ENCODE measurements at places on chromosomes 12 and 14. TPM values are rescaled to one million over a fixed set of nuclear protein-coding genes. Genes with fewer than 3 reads are reported as not detected.

DNA sequence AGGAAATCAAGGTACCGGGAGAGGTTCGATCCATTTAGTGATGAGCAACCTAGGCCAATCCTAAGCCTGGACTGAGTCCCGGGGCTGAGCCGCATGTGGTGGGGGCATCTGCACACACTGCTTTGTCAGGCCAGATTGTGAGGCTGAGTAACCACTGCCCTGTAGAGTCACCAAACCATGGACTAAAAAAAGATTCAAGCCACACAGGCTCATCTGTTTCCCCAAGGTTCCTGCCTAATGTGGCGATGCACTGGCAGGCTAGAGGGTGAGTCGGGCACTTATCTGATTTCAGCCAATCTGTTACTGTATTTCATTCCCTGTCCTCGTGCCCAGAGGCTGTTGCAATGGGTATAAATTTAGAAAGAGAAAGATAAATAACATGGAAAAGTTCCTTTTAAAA lies 140.8 kb downstream of the TTC7B start:
- DNase-seq: no peak

The LTA4H gene
- 137 TPM for total RNA-seq

GRCh38 chr14:53217316-53217994 lies 64.3 kb upstream of the DDHD1 start:
- peak; percentile 62 for DNase-seq

The ADAMTS20 gene
- 0.09 TPM for total RNA-seq

GRCh38 chr14:72847721-72848120 lies 46.2 kb downstream of the DPF3 start:
- DNase-seq: no peak

The TBC1D30 gene
- 6.6 TPM for total RNA-seq

The SERPINA10 gene
- not detected for total RNA-seq

DNA sequence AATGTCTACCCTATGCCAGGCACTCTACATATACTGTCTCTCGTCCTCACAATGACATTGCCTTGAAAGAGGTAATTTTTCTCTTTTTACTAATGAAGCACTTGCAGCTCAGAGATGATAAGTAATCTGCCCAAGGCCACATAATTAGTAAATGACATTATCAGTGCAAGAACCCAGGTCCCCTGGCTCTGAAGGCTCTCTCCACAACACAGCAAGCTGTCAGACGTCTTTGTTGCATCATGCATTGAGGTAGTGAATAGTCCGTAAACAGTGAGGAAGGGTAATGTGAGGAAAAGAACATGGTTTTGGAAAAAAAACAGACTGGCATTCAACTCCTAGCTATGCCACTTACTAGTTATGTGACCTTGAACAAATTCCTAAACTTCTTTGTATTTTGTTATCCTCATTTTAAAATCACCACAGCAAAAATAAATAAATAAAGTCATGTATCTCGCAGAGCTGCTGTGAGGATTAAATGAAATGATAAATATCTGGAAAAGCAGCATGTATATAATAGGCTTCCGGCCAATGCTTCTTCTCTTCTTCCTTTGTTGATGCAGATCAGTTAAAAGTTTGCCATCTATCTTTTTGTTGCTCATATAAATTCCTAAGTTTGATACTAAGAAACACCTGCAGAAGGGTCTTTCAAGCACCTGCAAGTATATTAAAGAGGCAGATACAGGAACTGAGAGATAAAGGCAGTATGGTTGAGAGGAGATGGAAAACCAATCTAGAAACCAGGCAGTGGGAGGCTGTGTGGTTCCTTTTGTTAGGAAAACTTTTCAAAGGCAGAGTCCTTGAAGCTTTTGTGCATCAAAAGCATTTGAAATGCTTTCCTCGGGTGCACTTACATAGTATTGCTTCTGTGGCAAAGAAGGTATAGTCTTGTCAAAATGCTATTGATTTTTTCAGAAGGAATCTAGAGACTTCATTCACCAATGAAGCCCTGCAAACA lies 82.8 kb downstream of the BTG1 start:
- no peak for DNase-seq

GRCh38 chr14:76348898-76349297 lies 27.0 kb upstream of the ESRRB start:
- DNase-seq: no peak

The BTBD6 gene
- total RNA-seq: 15.3 TPM

DNA sequence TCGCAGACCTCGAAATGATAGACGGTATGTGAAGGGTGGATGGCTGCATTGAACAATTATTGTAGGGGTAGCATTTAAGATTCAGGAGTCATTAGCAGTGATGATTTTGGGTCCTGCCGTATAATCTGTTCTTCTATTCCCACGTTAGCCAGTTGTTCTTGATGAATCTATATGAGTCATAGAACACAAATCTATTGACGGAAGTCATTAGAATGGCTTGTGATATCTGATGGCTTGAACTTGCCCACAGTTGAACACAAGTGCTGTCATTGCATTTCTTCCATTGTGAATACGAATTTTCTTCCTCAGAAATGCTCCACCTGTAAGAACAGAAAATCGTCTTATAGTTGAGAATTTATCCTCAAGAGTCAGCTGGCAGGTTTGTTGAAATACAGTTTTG lies 1.9 kb downstream of the SRSF5 start:
- no peak for DNase-seq

- DNase-seq: no peak
These were observed 175.4 kb downstream of the ETNK1 start for GRCh38 chr12:22800332-22800731.

The TROAP gene
- 35.2 TPM for total RNA-seq

The TAS2R46 gene
- 1.6 TPM for total RNA-seq

- no peak for DNase-seq
These were observed 50.7 kb downstream of the BICDL1 start for GRCh38 chr12:120039711-120040110.

- DNase-seq: no peak
These were observed 1.9 kb downstream of the TGFB3 start for GRCh38 chr14:75979648-75980565.

DNA sequence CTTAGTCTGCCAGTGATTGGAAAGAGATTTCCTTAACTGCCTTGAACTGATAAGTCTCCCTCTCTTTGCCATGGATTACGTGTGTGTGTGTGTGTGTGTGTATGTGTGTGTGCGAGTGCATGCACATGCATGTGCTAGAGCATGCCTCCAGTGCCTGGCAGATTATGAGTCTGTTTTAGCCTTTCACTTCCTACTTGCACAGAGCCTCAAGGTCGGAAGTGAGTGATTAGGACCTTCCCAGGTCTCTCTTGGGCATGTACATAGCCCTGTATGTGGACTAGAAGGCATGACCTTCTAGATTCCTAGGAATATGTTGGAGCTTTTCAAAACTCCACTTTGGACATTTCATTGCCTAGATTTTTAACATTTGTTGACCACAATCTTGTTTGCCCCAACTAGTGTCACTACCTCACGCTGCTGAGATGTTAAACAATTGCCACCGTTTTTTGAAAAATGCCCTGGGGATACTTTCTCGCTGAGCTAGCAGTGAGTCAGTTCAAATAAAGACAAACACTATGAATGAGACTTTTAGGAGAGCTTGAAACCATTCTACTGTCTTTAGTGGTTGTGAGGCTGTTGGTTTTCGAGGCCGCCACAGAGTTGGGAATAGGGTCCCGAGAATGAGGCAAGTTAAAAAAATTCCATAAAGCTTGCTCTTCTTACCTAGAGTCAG lies 28.2 kb downstream of the KIAA0586 start:
- DNase-seq: peak; percentile 38

The JPH4 gene
- not detected for total RNA-seq

- peak; percentile 81 for DNase-seq
These were observed 34.9 kb downstream of the KRT80 start for GRCh38 chr12:52156757-52157565.

- DNase-seq: no peak
These were observed 4.3 kb upstream of the OTX2 start for GRCh38 chr14:56814519-56814959.

GRCh38 chr14:23632461-23633159 lies 3.6 kb upstream of the DHRS2 start:
- DNase-seq: no peak

The KRT2 gene
- total RNA-seq: not detected

- DNase-seq: peak; percentile 78
These were observed 12.1 kb upstream of the NTN4 start for GRCh38 chr12:95802482-95803270.

The OR6C2 gene
- total RNA-seq: not detected

DNA sequence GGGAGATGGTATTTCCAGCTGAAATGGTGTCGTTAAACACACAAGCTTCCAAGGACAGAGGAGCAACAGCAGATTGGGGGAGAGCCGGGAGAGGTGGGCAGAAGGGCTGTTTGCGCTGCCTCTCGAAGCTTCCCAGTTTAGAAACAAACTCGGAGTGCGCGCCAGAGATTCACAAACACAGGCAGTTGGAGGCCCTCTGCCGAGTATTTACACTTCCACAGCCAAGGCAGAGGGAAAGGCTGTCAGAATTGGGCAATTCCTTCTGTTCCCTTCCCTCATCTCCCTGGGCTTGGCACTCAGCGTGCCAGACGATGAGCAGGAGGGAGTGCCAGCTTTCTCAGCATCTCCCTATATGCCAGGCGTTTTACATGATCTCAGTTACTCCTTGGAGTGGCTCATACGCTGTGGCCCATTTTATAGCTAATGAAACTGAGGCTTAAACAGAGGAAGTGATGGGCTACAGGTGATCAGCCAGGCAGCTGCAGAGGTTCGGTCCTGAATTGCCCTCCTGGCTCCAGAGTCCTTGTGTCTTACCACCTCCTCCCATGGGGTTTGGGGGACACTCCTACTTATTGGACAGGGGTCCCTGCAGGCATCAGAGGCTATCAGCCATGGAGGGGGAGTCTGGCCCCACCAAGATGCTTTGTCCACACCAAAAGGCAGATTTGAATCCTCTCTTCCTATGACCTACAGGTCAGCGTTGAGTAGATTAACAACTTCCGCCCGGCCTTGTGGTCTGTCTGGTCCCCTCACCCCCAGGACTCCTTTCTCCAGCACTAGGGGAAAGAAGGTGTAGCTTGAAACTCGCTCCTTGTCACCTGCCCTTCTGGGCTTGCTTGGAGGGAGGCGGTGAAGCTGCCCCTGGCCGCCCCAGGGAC lies 3.1 kb downstream of the FAM222A start:
- no peak for DNase-seq

DNA sequence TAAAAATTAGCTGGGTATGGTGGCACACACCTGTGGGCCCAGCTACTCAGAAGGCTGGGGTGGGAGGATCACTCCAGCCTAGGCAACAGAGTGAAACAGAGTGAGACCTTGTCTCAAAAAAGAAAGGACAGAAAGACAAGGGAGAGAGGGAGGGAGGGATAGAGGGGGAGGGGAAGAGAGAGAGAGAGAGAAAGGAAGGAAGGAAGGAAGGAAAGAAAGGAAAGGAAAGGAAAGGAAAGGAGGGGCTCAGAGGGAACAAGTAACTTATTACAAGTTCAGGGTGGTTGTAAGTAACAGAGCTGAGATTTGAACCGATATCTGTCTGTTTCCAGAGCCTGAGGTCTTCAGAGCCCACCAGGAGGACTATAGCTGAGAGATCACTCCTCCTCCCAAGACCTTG lies 8.3 kb downstream of the IFFO1 start:
- no peak for DNase-seq

DNA sequence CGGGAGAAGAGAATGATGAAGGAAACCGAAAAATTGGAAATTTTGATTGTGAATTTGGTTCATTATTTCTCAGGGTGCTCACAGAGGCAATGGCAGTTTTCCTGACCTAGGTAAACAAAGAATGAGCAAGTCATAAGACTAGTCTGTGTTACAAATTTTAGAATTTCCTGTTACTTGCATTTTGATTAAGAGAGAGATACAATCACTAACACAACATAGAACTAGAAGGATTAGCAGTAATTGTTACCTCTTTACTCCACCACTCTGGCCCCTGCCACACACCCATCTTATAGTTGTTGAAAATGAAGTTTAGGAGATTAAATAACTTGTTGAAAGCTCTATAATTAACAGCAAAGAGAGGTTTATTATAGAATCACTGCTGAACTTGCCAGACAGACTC lies 62.0 kb downstream of the CATSPERB start:
- DNase-seq: no peak

- no peak for DNase-seq
These were observed 19.3 kb upstream of the ST8SIA1 start for GRCh38 chr12:22353615-22354325.

The IFNG-AS1 gene
- not detected for total RNA-seq

The STXBP6 gene
- total RNA-seq: 36.9 TPM

DNA sequence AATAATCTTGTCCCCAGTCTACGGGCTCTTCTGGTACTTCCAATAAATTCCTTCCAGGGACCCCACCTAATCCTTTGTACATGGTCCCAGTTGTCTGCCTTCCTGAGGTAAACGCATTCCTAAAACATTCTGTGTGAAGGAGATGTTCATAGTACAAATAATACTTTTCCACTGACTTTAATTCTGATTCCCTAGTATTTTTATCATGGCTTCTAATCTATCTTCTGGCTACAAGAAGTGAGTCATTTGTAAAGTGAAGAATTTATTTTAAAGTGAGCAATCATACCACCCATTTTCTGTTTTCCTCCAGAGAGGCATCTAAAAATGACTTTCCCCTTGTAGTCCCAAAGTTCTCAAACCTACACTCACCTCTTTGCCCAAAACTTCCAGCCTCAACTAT lies 65.9 kb upstream of the NUDT4 start:
- DNase-seq: no peak

- DNase-seq: no peak
These were observed 7.5 kb upstream of the WSB2 start for GRCh38 chr12:118068445-118068844.

DNA sequence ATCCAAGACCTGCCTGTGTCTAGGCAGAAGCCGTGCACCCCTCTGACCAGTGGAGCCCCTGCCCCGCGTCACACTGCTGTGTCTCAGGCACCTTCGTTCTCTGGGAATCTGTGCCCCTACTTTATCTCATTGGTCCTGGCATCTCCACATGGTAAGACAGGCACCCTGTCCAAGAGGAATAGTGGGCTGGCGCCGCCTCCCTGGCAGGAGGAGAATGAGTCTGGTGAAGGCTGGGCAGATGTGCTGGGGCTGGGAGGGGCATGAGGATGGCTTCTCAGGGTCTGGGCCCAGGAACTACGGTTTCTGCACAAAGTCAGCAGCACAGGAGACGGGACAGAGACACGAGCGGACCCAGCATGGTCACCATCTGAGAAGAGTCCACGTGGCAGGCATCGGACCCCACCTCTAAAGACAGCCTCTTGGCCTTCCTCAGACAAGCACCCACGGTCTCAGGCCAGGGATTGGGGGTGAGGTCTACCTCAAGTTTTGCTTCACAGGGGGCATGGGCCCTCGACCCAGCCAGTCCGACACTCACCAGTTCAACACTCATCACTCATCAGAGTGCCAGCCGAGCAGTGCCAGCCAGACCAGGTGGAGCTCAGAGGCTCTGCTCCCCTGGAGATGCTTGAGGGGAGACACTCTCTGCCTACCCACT lies 306.7 kb downstream of the ADGRD1 start:
- DNase-seq: no peak

DNA sequence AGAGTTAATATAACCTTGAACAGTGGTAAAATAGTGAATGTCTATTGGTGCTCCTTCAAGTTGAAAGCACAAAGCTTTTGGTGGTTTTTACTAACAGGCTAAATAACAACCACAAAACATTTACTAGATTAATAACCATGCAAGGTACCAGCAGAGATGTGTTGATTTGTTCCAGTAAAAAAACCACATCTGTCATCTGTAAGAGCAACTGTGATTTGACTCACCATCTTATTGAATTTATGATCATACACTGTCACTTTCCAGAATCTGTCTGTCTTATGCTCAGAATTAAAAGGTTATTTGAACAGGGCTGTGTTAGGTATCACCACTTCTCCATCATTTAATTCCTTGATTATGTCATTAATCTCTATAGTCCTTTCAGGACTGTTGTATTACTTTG lies 107.0 kb upstream of the PTHLH start:
- DNase-seq: no peak

The PTPN6 gene
- total RNA-seq: 3.4 TPM

The STAB2 gene
- not detected for total RNA-seq

GRCh38 chr12:119258556-119258955 lies 76.0 kb upstream of the CCDC60 start:
- no peak for DNase-seq

Data from NCI-H460 (cell line).